ENCODE measurements at places on chromosomes 2 and 18.

DNA sequence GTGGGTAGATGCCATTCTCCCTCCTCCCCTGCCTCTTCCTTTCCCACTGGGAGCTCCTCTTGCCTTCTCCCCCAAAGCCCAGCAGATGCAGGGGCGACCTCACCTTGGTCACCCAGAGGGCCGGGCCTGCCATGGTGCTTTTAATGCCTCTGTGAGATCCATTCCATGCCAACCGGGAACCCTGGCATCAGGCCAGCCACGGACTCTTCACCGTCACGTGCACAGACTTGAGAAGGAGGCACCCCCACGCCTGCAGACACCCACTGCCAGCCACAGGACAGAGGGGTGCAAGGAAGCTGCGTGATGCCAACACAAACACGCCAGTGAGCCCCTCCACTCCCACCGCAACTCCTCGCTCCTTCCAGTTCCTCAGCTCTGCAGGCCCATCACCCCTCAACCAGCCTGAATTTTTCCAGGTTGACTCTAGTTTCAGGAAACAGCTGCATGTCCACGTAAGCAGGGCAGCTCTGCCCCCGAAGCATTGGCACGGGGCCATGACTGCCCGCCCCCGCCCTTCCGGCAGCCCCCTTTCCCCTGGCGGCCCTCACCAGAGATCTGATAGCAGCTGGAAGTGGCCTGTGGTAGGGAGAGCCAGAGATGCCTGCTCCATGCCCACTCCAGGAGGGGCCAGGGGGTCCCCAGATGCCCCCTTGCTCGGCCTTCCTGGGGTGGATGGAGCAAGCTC, 50.8 kb downstream of the DNMT3A start:
- H3K4me3 ChIP-seq: no peak overlapping the region
- no peaks in the 10 kb centered on the region for H3K36me3 ChIP-seq
- no peaks in the 10 kb centered on the region for H3K27me3 ChIP-seq
- peaks cover 37% of the 10 kb centered on the region for H3K4me1 ChIP-seq
- peak overlapping the region; percentile 36 for H3K27ac ChIP-seq
- no peak for DNase-seq

DNA sequence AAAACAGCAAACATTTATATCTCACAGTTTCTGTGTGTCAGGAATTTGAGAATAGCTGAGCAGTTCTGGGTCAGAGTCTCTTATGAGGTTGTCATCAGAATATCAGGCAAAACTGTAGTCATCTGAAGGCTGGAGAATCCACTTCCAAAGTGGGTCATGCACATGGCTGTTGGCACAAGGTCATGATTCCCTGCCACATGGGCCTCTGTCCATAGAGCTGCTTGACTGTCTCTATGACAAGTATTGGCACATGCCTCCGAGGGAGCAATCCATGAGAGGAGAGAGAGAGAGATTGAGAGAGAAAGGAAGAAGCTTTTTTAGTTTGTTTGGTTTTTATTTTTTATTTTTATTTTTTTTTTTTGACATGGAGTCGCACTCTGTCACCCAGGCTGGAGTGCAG, 101.8 kb upstream of the DDX18 start:
- H3K4me3 ChIP-seq: no peak overlapping the region
- no peaks in the 10 kb centered on the region for H3K4me1 ChIP-seq
- no peaks in the 10 kb centered on the region for H3K27me3 ChIP-seq
- no peak overlapping the region for H3K27ac ChIP-seq

DNA sequence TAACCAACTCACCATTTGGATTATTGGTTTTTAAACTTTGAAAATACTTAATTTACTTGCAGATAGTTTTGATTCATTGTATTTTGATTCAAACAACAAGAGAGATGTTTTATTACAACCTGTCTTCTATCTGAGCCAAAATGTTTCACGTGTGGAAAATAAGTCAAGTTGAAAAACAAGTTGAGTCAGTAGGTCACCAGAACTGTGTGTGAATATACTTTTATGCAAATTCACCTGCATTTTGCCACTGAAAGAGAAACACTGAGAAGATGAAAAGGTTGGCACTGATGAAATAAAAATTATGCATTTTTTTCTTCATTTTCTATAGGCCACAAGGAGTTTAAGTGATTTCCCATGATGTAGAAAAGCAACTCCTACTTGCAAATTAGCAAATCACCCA, 68.3 kb downstream of the ICOS start:
- H3K27ac ChIP-seq: no peak overlapping the region
- H3K4me3 ChIP-seq: no peak overlapping the region
- no peak for DNase-seq
- no peaks in the 10 kb centered on the region for H3K27me3 ChIP-seq
- H3K4me1 ChIP-seq: no peaks in the 10 kb centered on the region

- H3K36me3 ChIP-seq: no peaks in the 10 kb centered on the region
- H3K4me1 ChIP-seq: peaks cover 11% of the 10 kb centered on the region
- H3K27ac ChIP-seq: no peak overlapping the region
- DNase-seq: no peak
- no peaks in the 10 kb centered on the region for H3K27me3 ChIP-seq
Observed at GRCh38 chr2:182355815-182356214, 71.0 kb downstream of the PDE1A start.

DNA sequence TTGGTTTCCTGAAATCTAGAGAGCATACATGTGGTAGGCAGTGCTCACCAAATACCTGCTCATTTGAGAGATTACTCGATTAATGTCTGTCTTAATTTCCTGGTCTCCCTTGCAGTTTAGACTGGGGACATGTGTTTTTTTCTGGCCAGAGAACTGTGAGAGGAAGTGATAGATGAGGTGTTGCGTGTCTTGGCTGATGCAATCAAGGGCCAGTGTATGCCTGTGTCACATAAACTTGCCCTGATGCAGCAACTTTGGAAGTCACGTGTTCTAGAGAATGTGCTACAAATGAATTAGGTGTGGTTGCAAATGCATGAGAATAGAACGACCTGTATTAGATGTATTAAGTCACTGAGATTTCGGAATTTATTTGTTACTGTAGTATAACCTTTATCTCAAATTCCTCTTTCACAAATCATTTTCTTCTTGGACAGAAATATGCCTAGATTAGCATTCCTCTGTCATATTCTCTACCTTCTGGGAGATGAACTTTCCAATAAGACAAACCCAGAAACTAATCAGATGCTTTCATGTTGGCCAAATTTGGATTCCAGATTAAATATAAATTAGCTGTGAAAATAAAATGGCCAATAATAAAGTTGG, 9.9 kb upstream of the IL1A start:
- H3K4me1 ChIP-seq: peaks cover 13% of the 10 kb centered on the region
- DNase-seq: no peak
- H3K27ac ChIP-seq: no peak overlapping the region
- no peak overlapping the region for H3K4me3 ChIP-seq
- H3K27me3 ChIP-seq: no peaks in the 10 kb centered on the region

DNA sequence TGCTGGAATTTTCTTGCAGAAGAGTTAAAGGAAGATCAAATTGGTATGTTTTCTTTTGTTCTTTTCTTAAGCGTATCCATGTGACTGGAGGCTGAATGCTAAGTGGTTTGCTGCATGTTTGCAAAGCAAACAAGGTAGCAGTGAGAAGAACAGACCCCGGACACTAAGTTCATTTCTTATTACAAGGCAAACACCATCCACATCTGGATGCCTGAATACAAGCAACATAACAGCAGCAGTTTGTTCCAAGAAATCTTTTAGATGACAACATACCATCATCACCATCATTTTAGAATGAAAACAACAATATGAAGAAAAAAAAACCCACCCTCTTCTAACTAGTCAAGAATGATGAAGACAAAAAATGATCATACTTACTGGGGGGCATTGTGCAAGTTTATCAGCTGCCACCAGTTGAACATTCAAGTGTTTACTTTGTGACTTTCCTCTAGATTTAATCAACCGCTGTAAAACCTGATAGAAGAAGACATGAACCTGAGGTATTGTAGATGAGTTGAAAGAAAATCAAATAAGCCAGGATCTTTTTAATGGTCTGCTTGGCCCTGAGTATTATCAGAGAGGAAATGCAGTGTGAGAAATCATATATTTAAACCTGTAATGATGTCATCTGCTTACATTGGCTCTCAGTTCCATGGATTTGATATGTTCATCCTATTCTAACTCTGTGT, 25.0 kb upstream of the ARL5A start:
- no peaks in the 10 kb centered on the region for H3K36me3 ChIP-seq
- no peak for DNase-seq

GRCh38 chr2:57218206-57218605, 828.4 kb upstream of the VRK2 start:
- no peak overlapping the region for H3K4me3 ChIP-seq
- no peak for DNase-seq
- no peaks in the 10 kb centered on the region for H3K27me3 ChIP-seq
- no peak overlapping the region for H3K27ac ChIP-seq
- no peaks in the 10 kb centered on the region for H3K4me1 ChIP-seq

GRCh38 chr2:161662373-161662772, 38.2 kb downstream of the SLC4A10 start:
- H3K36me3 ChIP-seq: no peaks in the 10 kb centered on the region
- H3K4me1 ChIP-seq: no peaks in the 10 kb centered on the region
- no peak overlapping the region for H3K4me3 ChIP-seq
- no peak overlapping the region for H3K27ac ChIP-seq

GRCh38 chr2:154350911-154351310, 347.6 kb upstream of the KCNJ3 start:
- no peak overlapping the region for H3K4me3 ChIP-seq
- H3K4me1 ChIP-seq: no peaks in the 10 kb centered on the region
- no peaks in the 10 kb centered on the region for H3K36me3 ChIP-seq
- no peaks in the 10 kb centered on the region for H3K27me3 ChIP-seq

GRCh38 chr2:160584972-160585494, 91.4 kb upstream of the RBMS1 start:
- H3K4me3 ChIP-seq: no peak overlapping the region
- no peaks in the 10 kb centered on the region for H3K27me3 ChIP-seq
- H3K27ac ChIP-seq: no peak overlapping the region
- no peak for DNase-seq
- peaks cover 14% of the 10 kb centered on the region for H3K4me1 ChIP-seq

GRCh38 chr2:241274127-241274526, 41.3 kb downstream of the HDLBP start:
- no peak for DNase-seq
- H3K36me3 ChIP-seq: no peaks in the 10 kb centered on the region
- H3K27ac ChIP-seq: no peak overlapping the region

- no peak overlapping the region for H3K27ac ChIP-seq
- H3K4me1 ChIP-seq: peaks cover 62% of the 10 kb centered on the region
- H3K36me3 ChIP-seq: no peaks in the 10 kb centered on the region
Observed at GRCh38 chr18:63261029-63261428, 58.5 kb downstream of the BCL2 start.

DNA sequence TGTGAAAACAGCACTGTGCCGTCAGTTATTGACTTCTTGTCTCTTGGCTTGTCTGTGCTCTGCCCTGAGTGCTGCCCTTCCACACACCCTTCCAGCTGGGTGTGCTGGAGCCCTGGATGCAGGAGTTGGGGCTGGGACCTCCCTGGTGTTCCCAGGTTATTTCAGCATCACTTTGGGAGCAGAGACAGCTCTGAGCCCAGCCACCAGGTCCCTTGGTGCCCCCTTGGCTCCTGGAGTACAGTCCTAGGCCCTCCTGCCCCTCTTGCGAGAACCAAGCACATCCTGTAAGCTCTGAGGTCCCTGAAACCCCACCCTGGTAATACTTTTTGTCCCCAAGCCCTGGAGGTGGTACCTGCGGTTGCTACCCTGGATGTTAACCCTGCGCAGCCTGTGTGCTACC, 24.3 kb downstream of the BOK start:
- peaks cover 51% of the 10 kb centered on the region for H3K36me3 ChIP-seq
- no peaks in the 10 kb centered on the region for H3K27me3 ChIP-seq
- H3K27ac ChIP-seq: no peak overlapping the region
- no peak overlapping the region for H3K4me3 ChIP-seq
- no peaks in the 10 kb centered on the region for H3K4me1 ChIP-seq

GRCh38 chr2:227717687-227718567, at the start of gene SLC19A3:
Gene SLC19A3, minus strand, starts transcription at chr2:227718028. Its CDS starts 15,710 bp downstream, at chr2:227702318.
- H3K4me3 ChIP-seq: peak within 1 kb of the TSS; percentile 36
- peak within 1 kb of the TSS; percentile 34 for H3K27ac ChIP-seq
- H3K27me3 ChIP-seq: no peaks in the 10 kb centered on the region
- no peaks in the 10 kb centered on the region for H3K36me3 ChIP-seq
- peak; percentile 91 for DNase-seq

- no peaks in the 10 kb centered on the region for H3K27me3 ChIP-seq
- peak overlapping the region; percentile 66 for H3K27ac ChIP-seq
- no peak for DNase-seq
- H3K36me3 ChIP-seq: no peaks in the 10 kb centered on the region
- no peak overlapping the region for H3K4me3 ChIP-seq
Observed at GRCh38 chr18:22503803-22504202, 86.1 kb upstream of the CTAGE1 start.

- no peaks in the 10 kb centered on the region for H3K4me1 ChIP-seq
- no peaks in the 10 kb centered on the region for H3K27me3 ChIP-seq
- H3K4me3 ChIP-seq: no peak overlapping the region
- H3K36me3 ChIP-seq: no peaks in the 10 kb centered on the region
- no peak for DNase-seq
Observed at GRCh38 chr2:68342470-68342869, 22.6 kb upstream of the PLEK start.

DNA sequence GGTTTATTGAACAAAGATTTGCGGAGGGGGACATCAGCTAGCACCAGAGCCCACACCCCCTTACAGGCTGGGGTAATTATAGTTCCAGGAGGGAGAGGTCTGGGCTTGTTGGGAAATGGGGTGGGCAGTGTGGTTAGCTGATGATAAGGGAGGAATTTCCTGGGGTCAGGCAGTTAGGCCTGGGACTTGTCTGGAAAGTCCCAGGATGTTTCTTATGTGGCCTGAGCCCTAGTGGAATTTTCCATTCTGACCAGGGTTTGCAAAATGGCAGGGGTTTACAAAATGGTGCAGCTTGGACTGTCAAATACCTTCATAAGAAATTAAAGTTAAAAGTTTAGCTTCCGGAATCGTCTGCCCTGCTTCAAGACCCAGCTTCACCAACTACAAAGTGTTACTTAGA, 199.1 kb downstream of the FBXO15 start:
- DNase-seq: no peak
- no peak overlapping the region for H3K4me3 ChIP-seq
- no peak overlapping the region for H3K27ac ChIP-seq
- no peaks in the 10 kb centered on the region for H3K27me3 ChIP-seq
- no peaks in the 10 kb centered on the region for H3K36me3 ChIP-seq

DNA sequence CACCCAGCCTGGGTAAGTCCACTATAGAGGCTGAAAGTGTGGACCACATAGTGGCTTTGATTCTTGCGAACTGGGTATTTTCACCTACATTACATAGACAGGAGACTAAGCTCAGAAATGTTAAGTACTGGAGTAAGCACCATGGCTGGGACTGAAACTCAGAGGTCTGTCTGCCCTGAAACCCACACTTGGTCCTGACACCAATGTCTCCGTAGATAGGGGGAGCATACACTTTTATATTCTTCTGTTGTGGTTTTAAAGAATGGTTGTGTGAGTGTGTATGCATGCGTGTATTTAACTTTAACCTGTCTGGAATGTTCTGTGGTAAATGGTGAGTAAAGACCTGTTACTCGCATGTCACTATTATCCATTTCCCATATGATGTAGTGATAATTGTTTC, 10.3 kb upstream of the NPPC start:
- H3K4me1 ChIP-seq: no peaks in the 10 kb centered on the region
- no peaks in the 10 kb centered on the region for H3K36me3 ChIP-seq
- no peak for DNase-seq
- H3K27ac ChIP-seq: no peak overlapping the region
- no peak overlapping the region for H3K4me3 ChIP-seq

GRCh38 chr18:3037423-3037915, 24.5 kb upstream of the LPIN2 start:
- no peak for DNase-seq
- H3K4me3 ChIP-seq: no peak overlapping the region
- no peaks in the 10 kb centered on the region for H3K36me3 ChIP-seq
- H3K4me1 ChIP-seq: no peaks in the 10 kb centered on the region
- H3K27me3 ChIP-seq: no peaks in the 10 kb centered on the region

- no peak overlapping the region for H3K4me3 ChIP-seq
- H3K27me3 ChIP-seq: no peaks in the 10 kb centered on the region
- DNase-seq: no peak
Observed at GRCh38 chr18:37442477-37442876, 123.1 kb downstream of the CELF4 start.
